T-cell (primary cell): ENCODE measurements at places on chromosomes 3 and 15. TPM values are rescaled to one million over a fixed set of nuclear protein-coding genes. Genes with fewer than 3 reads are reported as not detected.

Gene FBXL22
- 2.0 TPM for total RNA-seq

GRCh38 chr15:58229297-58229768 lies 91.2 kb downstream of the AQP9 start:
- no peak overlapping the region for H3K27ac ChIP-seq
- peaks cover 11% of the 10 kb centered on the region for H3K27me3 ChIP-seq
- peaks cover 13% of the 10 kb centered on the region for H3K4me1 ChIP-seq
- no peak for DNase-seq

Gene FANCD2OS
- total RNA-seq: not detected

Gene RTP3
- total RNA-seq: not detected

- H3K4me3 ChIP-seq: no peak overlapping the region
- H3K27me3 ChIP-seq: no peaks in the 10 kb centered on the region
- H3K36me3 ChIP-seq: no peaks in the 10 kb centered on the region
- H3K27ac ChIP-seq: no peak overlapping the region
These were observed 17.7 kb upstream of the CADPS start for GRCh38 chr3:62892951-62893350.

DNA sequence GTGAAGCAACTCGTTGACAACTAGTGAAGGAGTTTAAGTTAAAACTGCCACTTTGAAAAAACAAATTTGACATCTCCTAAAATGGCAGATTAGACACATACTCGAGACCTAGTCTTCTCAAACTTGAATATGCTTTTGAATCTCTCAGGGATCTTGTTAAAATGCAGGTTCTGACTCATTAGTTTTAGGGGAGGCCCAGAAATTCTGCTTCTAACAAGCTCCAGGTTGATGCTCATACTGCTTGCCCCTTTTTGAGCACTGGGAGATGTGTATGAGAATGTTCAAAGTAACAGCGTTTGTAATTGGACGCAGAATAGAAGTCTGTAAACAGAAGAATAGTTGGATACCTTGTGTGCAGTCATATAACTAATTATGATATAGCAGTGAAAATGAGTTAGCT lies 1.6 kb downstream of the C3orf38 start:
- no peak for DNase-seq
- no peak overlapping the region for H3K4me3 ChIP-seq
- H3K27me3 ChIP-seq: no peaks in the 10 kb centered on the region
- no peak overlapping the region for H3K27ac ChIP-seq
- peaks cover 12% of the 10 kb centered on the region for H3K36me3 ChIP-seq
- peaks cover 15% of the 10 kb centered on the region for H3K4me1 ChIP-seq

GRCh38 chr3:129793319-129793718 lies 100.2 kb downstream of the TMCC1 start:
- no peaks in the 10 kb centered on the region for H3K27me3 ChIP-seq
- DNase-seq: no peak
- peaks cover 10% of the 10 kb centered on the region for H3K4me1 ChIP-seq

DNA sequence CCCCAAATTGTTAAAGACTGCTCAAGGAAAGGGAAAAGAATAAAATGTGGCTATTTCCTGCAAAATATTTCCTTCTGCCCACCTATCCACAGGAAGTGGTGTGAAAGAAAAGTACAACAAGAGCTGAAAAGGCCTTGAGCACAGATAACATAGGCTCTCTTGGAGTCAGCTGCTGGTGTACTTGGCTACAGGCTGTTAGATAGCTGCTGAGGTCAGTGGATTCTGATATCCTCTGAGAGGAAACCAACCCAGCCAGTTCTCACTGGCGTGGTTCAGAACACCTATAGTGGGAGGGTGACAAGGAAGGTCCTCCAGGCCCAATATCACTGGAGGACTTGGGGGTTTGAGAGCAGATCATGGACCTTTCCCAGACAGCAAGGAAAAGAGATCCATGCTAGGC lies 124.4 kb upstream of the GAP43 start:
- no peaks in the 10 kb centered on the region for H3K27me3 ChIP-seq
- DNase-seq: no peak
- H3K36me3 ChIP-seq: no peaks in the 10 kb centered on the region
- H3K27ac ChIP-seq: no peak overlapping the region
- H3K4me1 ChIP-seq: no peaks in the 10 kb centered on the region
- no peak overlapping the region for H3K4me3 ChIP-seq

- H3K4me3 ChIP-seq: no peak overlapping the region
- no peaks in the 10 kb centered on the region for H3K36me3 ChIP-seq
- H3K27me3 ChIP-seq: peaks cover 8% of the 10 kb centered on the region
- no peaks in the 10 kb centered on the region for H3K4me1 ChIP-seq
- H3K27ac ChIP-seq: no peak overlapping the region
These were observed 99.6 kb upstream of the ETV5 start for GRCh38 chr3:186208296-186208989.

GRCh38 chr3:107323723-107324122 lies 53.5 kb upstream of the CCDC54 start:
- no peak for DNase-seq
- no peak overlapping the region for H3K4me3 ChIP-seq
- no peaks in the 10 kb centered on the region for H3K4me1 ChIP-seq
- H3K27ac ChIP-seq: no peak overlapping the region
- H3K27me3 ChIP-seq: no peaks in the 10 kb centered on the region
- H3K36me3 ChIP-seq: no peaks in the 10 kb centered on the region

- no peaks in the 10 kb centered on the region for H3K36me3 ChIP-seq
- H3K27me3 ChIP-seq: no peaks in the 10 kb centered on the region
- no peak overlapping the region for H3K27ac ChIP-seq
- H3K4me1 ChIP-seq: no peaks in the 10 kb centered on the region
- no peak overlapping the region for H3K4me3 ChIP-seq
These were observed 69.2 kb upstream of the CSTA start for GRCh38 chr3:122255757-122256439.

Gene BTLA
- total RNA-seq: 15.2 TPM

- H3K4me1 ChIP-seq: no peaks in the 10 kb centered on the region
- no peak overlapping the region for H3K4me3 ChIP-seq
- no peak overlapping the region for H3K27ac ChIP-seq
These were observed 44.1 kb downstream of the C3orf20 start for GRCh38 chr3:14719006-14719405.

- no peak for DNase-seq
- H3K4me1 ChIP-seq: peaks cover 9% of the 10 kb centered on the region
- H3K4me3 ChIP-seq: no peak overlapping the region
These were observed 2.1 kb downstream of the CMC1 start for GRCh38 chr3:28243424-28244106.

Gene PLCL2
- 66.0 TPM for total RNA-seq

GRCh38 chr3:55620351-55621025 lies 133.4 kb upstream of the WNT5A start:
- H3K27me3 ChIP-seq: no peaks in the 10 kb centered on the region
- no peak overlapping the region for H3K27ac ChIP-seq
- H3K36me3 ChIP-seq: no peaks in the 10 kb centered on the region
- no peak for DNase-seq
- no peak overlapping the region for H3K4me3 ChIP-seq

- H3K4me1 ChIP-seq: no peaks in the 10 kb centered on the region
- DNase-seq: no peak
- no peaks in the 10 kb centered on the region for H3K36me3 ChIP-seq
- H3K27ac ChIP-seq: no peak overlapping the region
These were observed 64.8 kb downstream of the RBMS3 start for GRCh38 chr3:29345516-29346300.

DNA sequence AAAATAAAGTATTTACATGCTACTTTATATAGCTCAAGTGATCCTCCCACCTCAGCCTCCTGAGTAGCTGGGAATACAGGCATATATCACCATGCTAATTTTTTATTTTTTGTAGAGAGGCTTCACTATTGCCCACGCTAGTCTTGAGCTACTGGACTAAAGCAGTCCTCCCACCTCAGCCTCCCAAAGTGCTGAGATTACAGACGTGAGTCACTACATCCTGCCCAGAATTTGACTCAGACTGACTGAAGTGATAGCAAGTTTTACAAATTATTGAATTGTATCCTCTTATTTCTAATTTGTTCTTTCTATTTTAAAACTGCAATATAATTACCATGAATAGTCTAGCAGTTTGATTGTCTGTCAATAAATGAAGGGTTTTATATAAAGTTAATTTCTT lies 210.3 kb upstream of the CGNL1 start:
- no peaks in the 10 kb centered on the region for H3K36me3 ChIP-seq
- DNase-seq: no peak
- H3K27ac ChIP-seq: no peak overlapping the region
- no peaks in the 10 kb centered on the region for H3K27me3 ChIP-seq

DNA sequence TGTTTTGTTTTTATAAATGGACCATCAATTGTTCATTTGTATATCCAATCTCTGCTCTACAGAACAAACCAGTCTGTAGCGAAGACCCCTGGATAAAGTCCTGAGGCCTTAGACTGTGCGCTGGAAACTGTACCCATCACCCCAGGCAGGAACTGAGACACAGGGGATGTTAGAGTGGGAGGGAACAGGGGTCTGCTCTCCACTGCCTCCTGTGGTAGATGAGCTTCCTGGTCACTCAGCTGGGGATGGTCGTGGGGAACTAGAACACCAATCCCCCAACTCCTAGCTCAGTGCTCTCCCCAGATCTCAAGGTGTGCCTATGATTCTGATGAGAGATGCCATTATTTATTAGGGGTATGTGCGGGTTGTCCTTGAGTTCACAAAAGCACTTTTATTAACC lies 340.2 kb upstream of the IGF1R start:
- no peak for DNase-seq
- no peaks in the 10 kb centered on the region for H3K4me1 ChIP-seq
- H3K36me3 ChIP-seq: no peaks in the 10 kb centered on the region
- H3K4me3 ChIP-seq: no peak overlapping the region
- H3K27me3 ChIP-seq: no peaks in the 10 kb centered on the region
- no peak overlapping the region for H3K27ac ChIP-seq

Gene DET1
- total RNA-seq: 9.4 TPM

DNA sequence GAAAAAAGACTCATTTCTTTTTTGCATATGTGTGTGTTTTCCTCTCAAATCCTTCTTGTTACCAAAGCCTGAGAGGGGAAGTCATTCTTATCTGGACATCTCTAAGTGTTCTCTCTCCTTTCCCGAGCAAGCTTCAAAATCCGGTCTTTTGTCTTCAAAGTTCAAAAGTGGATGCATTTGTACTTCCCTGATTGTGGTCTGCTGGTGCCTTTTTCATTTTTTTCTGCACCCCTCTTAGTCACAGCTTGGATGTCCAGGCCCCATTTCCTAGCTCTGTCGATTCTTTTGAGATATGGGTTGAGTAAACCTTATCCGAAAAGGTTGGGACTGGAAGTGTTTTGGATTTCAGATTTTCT lies 34.8 kb downstream of the EHD4 start:
- no peaks in the 10 kb centered on the region for H3K27me3 ChIP-seq
- no peak overlapping the region for H3K4me3 ChIP-seq
- DNase-seq: no peak
- peaks cover 2% of the 10 kb centered on the region for H3K36me3 ChIP-seq

DNA sequence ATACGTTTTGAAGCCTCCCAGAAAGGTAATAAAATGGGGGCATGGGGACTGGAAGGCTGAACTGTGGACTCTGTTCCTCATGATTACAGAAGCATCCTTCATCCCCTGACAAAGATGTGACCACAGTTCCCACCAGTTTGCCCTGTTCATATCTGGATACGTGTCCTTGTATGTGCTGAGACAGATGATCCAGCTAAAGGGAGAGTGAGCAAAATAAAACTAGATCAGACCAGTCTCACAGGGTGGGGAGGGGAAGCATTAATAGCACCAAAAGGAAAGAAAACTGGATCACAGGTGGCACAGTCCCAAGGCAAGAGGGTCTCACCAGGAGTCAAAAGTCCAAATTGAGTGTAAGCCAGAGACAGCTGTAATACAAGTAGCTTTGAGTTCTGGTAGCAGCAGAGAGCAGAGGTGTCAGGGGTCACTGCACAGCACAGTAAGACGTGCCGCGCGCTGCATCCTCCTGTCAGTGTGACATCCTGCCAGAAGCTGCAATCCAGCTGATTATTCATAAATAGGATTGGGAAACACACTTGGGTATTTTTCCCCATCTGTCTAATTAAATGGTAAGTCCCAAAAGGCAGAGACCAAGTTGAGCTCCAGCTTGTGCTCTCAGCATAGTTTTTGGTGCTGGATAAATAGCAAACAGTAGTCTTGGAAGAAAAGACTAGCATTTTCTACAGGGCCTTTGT lies 560.0 kb upstream of the CFAP20DC start:
- H3K27me3 ChIP-seq: no peaks in the 10 kb centered on the region
- H3K27ac ChIP-seq: no peak overlapping the region
- peaks cover 2% of the 10 kb centered on the region for H3K4me1 ChIP-seq

DNA sequence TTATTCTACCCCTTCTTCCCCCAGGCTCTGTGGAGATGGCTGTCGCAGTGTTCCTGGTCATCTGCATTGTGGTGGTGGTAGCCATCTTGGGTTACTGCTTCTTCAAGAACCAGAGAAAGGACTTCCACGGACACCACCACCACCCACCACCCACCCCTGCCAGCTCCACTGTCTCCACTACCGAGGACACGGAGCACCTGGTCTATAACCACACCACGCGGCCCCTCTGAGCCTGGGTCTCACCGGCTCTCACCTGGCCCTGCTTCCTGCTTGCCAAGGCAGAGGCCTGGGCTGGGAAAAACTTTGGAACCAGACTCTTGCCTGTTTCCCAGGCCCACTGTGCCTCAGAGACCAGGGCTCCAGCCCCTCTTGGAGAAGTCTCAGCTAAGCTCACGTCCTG lies 12.9 kb downstream of the SPINT1 start:
- no peak overlapping the region for H3K27ac ChIP-seq
- H3K4me1 ChIP-seq: no peaks in the 10 kb centered on the region
- no peak for DNase-seq
- H3K4me3 ChIP-seq: no peak overlapping the region

- DNase-seq: no peak
- no peaks in the 10 kb centered on the region for H3K36me3 ChIP-seq
- H3K27me3 ChIP-seq: no peaks in the 10 kb centered on the region
These were observed 20.6 kb upstream of the FBLN2 start for GRCh38 chr3:13528217-13528867.

Gene TM4SF18
- total RNA-seq: not detected

Gene EPHA6
- not detected for total RNA-seq

DNA sequence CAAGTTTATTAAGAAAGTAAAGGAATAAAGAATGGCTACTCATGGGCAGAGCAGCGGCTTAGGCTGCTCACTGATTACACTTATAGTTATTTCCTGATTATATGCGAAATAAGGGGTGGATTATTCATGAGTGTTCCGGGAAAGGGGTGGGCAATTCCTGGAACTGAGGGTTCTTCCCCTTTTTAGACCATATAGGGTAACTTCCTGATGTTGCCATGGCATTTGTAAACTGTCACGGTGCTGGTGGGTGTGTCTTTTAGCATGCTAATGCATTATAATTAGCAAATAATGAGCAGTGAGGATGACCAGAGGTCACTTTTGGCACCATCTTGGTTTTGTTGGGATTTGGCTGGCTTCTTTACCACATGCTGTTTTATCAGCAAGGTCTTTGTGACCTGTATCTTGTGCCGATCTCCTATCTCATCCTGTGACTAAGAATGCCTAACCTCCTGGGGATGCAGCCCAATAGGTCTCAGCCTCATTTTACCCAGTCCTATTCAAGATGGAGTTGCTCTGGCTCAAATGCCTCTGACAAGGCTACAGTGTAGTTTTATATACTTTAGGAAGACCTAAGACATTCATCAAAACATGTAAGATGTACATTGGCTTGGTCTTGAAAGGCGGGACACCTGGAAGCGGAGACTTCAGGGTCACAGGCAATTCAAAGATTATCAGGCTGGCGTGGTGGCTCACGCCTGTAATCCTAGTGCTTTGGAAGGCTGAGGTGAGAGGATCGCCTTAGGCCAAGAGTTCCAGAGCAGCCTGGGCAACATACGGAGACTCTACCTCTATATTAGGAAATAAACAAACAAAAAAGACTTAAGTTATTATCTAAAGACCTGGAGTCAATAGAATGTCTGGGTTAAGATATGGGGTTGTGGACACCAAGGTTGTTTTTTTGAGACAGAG lies 3.2 kb upstream of the BLOC1S6 start:
- no peak overlapping the region for H3K27ac ChIP-seq
- no peaks in the 10 kb centered on the region for H3K36me3 ChIP-seq
- DNase-seq: no peak
